Heart left ventricle (tissue), 16 donors: ENCODE measurements at places on chromosomes 2 and 18. TPM values are rescaled to one million over a fixed set of nuclear protein-coding genes. Genes with fewer than 3 reads are reported as not detected.

GRCh38 chr2:232211743-232212686 is 166.5 kb upstream of the ALPP start:
- no peak for DNase-seq

DNA sequence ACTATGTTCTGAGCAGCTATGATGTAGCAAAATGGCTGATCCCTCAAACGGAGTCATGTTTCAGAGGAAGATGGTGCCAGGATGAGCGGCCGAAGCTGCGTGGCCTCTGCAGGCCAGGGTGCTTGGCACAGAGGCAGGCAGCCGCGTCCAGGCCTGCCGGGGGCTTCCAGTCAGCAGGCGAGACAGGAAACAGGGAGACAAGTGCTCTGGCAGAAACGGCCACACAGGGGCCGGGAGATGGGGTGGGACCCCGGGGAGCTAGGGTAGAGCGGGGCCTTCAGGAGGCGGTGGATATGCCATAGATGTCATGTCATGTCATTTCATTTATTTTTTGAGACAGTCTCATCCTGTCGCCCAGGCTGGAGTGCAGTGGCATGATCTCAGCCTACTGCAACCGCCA is 50.7 kb downstream of the EIPR1 start:
- DNase-seq, result no peak

Gene FAM237A
- not detected for total RNA-seq

Gene AKAIN1
- not detected for total RNA-seq

- DNase-seq, result no peak
These were observed 774.3 kb upstream of the HS6ST1 start for GRCh38 chr2:129092956-129093355.

GRCh38 chr2:234075947-234076346 is 25.4 kb downstream of the SPP2 start:
- no peak for DNase-seq

DNA sequence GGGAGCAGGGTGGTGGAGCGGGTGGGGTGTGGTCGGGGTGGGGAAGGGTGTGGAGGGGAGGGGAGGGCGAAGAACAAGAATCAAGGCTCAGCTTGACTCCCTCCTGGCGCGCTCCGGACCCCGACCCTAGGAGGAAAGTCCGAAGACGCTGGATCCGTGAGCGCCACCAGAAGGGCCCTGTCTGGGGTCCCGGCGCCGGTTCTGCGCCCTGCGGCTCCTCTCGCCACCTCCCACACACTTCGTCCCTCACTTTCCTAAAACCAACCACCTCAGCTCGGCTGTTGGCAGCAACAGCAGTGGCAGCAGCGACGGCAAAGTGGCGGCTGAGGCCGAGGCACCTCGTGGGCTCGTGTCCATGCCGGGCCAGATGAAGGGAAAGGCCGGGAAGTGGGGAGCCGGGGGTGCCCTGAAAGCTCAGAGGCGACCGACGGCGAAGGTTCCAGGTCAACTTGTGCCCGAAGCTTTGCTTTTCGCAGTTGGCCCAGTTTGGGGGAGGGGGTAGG is 2.1 kb downstream of the KLHL14 start:
- DNase-seq, result no peak

DNA sequence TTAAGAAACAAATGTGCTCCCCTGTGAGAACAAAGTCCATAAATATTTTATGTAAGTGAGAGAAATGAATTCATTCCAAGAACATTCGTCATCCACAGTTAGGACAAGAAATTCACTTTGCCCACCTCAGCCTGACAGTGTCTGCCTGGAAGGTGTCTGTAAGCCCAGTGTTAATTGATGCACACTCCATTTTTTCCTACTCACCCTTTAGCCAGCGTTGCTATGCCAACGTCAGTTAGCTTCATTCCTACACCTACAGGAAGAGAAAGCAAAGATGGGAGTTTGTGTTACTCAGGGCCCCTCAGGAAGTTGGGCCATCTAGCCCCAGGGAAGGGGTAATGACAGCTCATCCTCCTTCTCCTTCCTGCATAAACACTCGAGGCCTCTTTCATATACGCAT is 131.0 kb downstream of the ALPK2 start:
- no peak for DNase-seq

DNA sequence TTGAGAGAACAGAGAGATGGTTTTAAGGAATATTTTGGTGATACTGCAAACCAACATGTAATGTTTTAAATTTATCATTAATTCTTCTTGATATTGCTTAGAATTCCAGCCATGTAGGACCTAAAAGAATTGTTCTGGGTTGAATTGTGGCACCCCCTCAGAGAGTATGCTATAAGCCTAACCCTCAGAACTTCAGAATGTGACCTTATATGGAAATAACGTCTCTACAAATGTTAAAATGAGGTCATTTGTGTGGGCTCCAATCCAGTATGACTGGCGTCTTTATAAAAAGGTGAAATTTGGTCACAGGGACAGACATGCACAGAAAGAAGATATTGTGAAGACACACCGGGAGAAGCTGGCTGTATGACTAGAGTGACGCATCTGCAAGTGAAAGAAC is 193.6 kb downstream of the NRXN1 start:
- DNase-seq, result no peak
